ENCODE measurements at places on chromosomes 6 and 20.

DNA sequence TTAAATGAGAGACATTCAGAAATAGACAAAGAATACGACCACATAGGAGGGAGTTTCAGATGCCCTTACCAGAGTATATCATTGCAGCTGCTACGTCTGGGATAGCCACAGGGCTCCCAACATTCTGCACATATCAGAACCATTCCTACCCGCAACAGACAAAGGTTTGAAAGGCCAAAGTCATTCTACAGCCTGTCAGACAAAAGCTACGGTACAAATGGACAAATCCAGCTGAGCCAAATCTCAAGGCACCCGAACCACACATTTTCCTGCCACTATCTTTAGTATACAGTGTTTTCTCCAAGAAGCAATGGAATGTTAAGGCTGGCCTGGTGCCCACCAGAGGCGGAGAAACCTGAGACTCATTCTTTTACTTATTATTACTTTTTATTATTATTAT is 30.5 kb upstream of the LYRM2 start:
- no peak for DNase-seq

- DNase-seq: no peak
Observed at GRCh38 chr6:113004470-113005270, 657.5 kb downstream of the RFPL4B start.

DNA sequence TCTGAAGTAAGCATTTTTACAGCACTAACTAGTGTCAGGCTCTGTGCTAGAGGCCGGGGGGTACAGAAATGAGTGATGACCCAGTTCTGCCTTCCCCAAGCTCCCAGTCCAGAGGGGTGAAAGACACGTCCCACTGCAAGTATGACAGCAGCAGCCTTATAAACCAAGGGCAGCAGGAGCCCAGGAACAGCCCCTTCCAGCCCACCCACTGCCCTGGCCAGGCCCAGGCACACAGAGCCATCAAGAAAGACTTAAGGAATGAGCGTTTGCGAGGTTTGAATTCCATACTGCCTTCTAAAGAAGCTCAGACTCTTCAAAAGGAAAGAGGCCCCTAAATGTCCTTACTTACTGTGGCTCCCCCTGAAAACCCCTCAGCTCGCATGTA is 10.0 kb downstream of the TRERF1 start:
- no peak for DNase-seq

DNA sequence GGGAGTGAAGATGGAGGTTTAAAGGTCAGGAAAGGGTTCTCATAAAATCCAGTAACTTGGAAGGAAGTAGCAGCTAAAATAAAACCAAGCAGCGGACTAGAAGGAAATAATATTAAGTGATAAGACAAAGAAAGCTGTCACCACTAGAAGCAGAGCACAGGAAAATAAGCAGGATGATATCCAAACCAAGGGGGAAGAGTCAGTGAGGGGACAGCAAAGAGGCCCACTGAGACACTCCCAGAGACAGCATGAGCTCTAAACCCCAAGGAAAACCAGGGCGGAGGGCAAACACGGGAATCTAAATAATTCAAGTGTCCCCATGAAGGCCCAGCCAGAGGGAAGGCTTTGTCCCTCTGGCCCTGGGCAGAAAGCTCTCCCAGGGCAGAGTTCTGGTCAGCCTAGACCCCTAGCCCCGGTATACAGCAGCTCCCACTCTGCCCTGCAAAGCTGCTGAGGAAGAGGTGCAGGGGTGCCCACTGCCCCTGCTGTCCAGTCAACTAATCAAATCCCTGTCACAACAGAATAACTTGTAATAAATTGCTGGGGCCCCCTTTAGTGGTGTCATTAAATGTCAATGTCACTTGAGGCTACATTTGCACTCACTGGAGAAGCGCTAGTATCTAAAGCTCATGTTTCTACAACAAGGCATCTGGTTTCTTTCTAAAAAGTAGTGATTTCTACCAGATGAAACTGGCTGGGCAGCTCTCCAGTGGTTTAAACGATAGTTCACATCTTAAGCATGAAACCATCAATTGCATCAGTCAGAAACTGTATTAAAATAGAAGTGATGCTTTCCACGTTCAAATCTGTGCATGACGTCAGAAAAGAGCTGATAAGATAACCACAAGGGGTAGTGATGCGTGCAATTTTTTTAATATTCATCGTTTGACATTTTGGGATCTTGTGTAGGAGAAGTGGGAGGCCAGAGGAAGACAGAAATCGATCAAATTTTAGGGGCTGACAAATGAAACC is 13.6 kb downstream of the PDE10A start:
- no peak for DNase-seq

GRCh38 chr20:752291-752690 is 16.0 kb downstream of the SLC52A3 start:
- no peak for DNase-seq

DNA sequence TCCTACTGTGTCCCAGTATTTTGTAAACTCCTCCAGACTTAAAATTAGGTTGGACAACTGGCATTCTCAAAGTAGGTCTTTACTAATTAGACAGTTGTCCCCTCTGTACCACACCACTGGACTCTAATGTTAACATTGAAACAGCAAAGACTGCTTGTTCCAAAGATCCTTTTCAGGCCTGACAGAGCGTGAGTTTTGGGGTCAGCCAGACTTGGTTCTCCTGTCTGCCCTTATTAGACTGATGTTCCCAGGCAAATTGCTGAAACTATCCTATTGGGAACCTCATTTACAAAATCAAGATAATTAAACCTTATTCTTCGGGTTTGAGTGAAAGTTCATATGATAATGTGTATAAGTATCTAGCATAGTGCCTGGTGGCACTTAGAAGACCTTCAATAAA is 3.7 kb upstream of the BICRAL start:
- no peak for DNase-seq

- DNase-seq: no peak
Observed at GRCh38 chr20:7994809-7995208, 24.8 kb downstream of the TMX4 start.

DNA sequence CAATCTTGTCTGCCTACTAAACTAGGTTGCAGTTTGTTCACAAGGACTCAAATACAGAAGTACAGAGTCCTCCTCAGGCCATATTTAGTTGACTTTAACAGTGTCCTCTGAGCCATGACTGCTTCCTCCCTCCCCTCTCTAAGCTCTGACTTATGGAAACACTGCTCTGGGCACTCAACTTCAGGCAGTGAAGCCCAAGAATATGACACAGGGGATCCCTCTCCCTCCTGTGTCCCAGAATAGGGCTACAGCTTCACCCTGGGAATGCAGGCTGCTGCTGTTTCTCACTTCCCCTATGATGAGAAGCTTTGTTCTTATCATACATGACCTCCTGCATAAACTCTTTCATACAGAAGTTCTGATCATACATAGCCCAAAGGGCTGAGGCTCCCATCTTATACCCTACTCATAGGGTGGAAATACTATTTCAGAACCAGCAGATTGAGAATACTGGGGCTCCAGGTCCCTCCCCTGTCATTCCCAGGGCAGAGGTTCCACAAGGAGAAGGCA is 97.3 kb upstream of the UST start:
- no peak for DNase-seq

GRCh38 chr6:31470801-31471200 is 27.1 kb upstream of the MICB start:
- DNase-seq: no peak

DNA sequence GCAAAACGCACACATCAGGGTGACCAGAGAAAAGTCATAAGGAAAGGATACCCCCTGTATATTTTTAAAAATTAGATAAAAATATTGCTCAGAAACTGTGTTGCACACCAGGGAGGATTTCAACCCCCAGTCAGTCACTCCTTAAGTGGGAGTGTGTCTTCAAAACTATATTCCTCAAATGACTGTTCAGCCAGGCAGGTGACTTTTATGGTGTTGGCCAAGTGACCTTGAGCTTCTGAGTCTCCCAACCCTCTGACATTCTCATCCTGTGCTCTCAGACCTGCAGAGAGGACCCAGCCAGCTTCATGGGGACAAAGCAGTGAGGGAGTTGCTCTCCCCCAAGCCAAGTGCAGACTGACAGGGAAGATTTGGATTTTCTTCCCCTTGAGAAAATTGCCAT is 311.9 kb upstream of the JARID2 start:
- no peak for DNase-seq

DNA sequence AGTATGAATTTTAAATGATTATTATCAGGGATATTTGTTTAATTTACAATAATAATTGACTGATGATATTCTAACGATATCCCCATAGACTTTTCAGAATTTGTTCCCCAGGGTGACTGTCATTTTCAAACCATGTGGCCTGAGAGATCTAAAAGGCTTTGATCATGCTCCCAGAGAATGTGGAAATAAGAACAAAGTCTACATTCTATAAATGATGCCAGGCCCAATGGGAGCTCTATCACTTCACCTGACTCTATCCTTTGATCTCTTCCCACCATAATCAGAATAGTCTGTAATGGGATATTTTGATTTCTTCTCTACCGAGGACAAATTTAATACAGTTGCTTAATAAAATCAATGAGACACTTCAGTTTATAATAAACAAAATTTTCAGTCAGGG is 483.4 kb upstream of the IRAK1BP1 start:
- DNase-seq: no peak

DNA sequence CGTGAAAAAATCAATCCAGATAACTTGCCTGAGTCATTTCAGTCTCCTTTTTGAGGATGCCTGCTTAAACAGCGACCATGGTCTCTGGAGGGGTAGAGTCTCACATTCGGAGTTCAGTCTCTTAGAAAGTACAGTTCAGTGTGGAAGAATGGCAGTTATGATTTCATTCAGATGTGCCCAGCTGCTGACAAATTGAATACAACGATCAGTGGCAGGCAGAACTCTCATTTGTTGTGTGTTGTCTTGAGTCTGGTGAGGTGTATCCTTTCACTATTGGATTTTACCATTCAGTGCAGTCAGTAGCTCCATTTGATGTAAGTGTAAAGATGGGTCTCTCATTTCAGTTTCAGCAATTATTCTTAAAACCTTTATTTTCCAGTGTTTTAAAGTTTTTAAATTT is 639 bp upstream of the TULP4 start:
- DNase-seq: no peak

- no peak for DNase-seq
Observed at GRCh38 chr20:58450254-58450653, 61.2 kb downstream of the VAPB start.

GRCh38 chr6:102766963-102767362 is 1373.5 kb downstream of the GRIK2 start:
- DNase-seq: no peak

- no peak for DNase-seq
Observed at GRCh38 chr6:28922821-28923317, 916 bp downstream of the TRIM27 start.

DNA sequence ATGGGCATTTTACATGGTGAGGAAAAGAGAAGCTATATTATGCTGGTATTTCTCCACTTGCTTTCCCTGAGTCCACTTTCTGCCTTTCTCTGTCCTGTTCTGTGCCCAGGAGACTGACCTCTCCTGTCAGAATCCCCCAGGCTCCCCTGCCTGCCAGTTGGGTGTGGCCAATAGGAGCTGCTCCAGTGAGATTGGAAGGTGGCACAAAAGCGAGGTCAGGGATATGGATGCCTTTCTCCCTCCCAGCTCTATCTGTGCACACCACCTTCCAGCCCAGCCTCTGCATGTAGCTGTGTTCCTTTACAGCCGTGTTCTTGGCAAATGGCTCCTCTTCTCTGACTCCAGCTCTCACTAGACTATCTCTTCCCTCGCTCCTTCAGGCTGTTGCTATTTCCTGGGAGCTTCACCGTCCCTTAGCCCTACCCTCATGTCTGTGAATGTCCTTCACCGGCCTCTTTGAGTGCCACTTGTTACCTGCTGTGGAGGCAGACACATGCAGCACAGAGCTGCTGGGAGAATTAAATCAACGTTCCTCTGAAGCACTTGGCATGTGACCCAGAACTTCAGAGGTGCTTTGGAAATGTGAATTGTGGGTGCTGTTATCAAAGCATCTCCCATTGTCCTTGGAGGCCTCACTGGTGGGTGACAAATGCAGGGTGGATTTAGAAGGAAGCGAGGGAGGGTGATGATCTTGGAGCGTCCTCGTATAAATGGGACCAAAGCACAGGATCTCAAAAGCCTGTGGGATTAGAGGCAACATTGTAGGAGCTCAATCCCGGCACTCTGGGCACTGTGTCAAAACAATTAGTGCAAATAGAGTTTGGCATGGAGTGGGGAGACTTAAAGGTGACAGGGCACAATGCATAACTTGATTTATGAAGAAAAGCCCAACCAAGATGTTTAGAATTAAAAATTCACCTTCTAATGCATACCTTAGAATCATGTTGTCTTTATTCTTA is 28.9 kb upstream of the RALGAPA2 start:
- no peak for DNase-seq

GRCh38 chr20:59120491-59120890 is 43.1 kb upstream of the ZNF831 start:
- no peak for DNase-seq

DNA sequence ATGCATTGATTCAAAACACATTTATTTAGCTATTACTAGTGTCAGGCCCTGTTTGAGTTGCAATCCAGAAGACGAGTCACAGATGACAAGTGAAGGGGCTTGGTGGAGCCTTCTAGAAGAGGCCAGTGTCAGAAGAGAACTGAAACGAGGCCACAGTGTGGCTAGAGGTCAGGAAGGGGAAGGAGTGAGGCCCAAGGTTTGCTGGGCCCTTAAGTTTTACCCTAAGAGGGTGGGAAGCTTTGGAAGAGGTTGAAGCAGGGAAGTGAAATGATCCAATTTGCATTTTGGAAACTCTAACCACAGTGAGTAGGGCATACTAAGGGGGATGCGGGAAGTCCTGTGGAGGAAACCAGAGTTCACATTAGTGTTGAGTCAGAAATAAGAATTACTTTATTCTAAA is 25.0 kb downstream of the TTK start:
- no peak for DNase-seq
